ENCODE measurements at places on chromosomes 13 and 19.

GRCh38 chr13:41905600-41906254, 55.2 kb downstream of the VWA8 start:
- no peak for DNase-seq

GRCh38 chr19:38666663-38667511, 19.4 kb downstream of the ACTN4 start:
- peak; percentile 36 for DNase-seq

- DNase-seq: no peak
These were observed 198.3 kb downstream of the NBEA start for GRCh38 chr13:35140321-35140720.

DNA sequence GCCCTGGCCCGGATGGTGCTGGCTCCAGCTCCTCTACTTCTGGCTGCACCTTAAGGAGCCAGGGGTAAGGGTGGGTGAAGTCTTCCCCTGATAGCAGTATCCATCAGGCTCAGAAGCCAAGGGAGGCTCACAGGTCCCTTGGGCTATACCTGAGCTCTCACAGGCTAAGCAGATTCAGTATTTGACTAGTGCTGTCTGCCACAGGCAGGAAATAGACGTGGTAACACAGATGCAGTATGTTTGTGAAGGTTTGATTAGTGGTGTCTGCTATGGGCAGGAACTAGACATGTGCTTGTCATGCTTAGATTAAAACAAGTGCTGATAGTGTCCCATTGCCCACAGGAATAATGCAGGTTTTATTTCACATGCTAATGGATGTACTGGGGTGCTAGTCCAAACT, 4.0 kb downstream of the SYT5 start:
- DNase-seq: no peak

- no peak for DNase-seq
These were observed 115.8 kb downstream of the ZIC5 start for GRCh38 chr13:99855526-99856420.

DNA sequence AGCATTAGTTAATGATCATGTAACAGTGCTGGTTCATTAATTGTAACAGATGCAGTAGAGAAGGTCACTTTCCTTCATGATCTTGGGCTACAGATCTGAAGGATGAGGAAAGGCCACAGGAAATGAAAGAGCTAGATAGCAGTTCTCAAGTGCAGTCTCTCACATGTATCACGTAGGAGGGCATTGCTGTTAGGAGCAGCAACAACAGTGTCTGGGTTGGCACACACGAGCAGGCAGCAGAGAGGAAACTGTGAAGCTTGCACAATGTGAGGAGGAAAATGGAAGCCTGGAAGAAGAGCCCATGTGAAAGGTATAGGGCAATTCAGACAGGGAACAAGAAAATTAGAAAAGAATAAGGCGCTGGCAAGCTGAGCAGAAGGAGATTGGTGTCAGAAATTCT, 1741.5 kb downstream of the PCDH9 start:
- no peak for DNase-seq

GRCh38 chr13:55652657-55653056, 1488.1 kb upstream of the PRR20A start:
- no peak for DNase-seq

GRCh38 chr13:24228852-24229458, 68.4 kb downstream of the SPATA13 start:
- peak; percentile 45 for DNase-seq

GRCh38 chr13:100461309-100462030, 127.1 kb downstream of the GGACT start:
- no peak for DNase-seq

Data from CD4-positive, alpha-beta T cell treated with Interleukin-15 for 1 hour (primary cell).